HT1080 (cell line): ENCODE measurements at places on chromosomes 2 and 18. TPM values are rescaled to one million over a fixed set of nuclear protein-coding genes. Genes with fewer than 3 reads are reported as not detected.

Gene GKN2
- not detected in 2 replicates for total RNA-seq

Gene L3MBTL4
- total RNA-seq: 0.43 TPM in 1 of 2 replicates, not detected in the other

Gene CPO
- 0.10 TPM in 1 of 2 replicates, not detected in the other for total RNA-seq

Gene HOXD9
- 0.53 and 1.7 TPM in 2 replicates for total RNA-seq

Gene TUBA3E
- 11.1 and 14.6 TPM in 2 replicates for total RNA-seq

Gene IGFBP5
- total RNA-seq: 0.10 and 0.11 TPM in 2 replicates

Gene HAAO
- total RNA-seq: not detected in 2 replicates

Gene APOB
- total RNA-seq: 0.27 TPM in 1 of 2 replicates, not detected in the other

Gene ITGA4
- total RNA-seq: 28.8 and 30.7 TPM in 2 replicates

Gene KCNG2
- not detected in 2 replicates for total RNA-seq

Gene KLHL30
- total RNA-seq: not detected in 2 replicates

Gene MAT2A
- 82.1 and 140 TPM in 2 replicates for total RNA-seq

Gene RNU2-63P
- total RNA-seq: 78.3 and 129 TPM in 2 replicates

Gene UGP2
- 45.1 and 62.2 TPM in 2 replicates for total RNA-seq

Gene ITGAV
- 38.5 and 48.8 TPM in 2 replicates for total RNA-seq

Gene MERTK
- total RNA-seq: 2.4 and 3.2 TPM in 2 replicates

Gene AGXT
- not detected in 2 replicates for total RNA-seq

Gene TNFAIP6
- total RNA-seq: 0.27 and 0.42 TPM in 2 replicates

Gene CD28
- total RNA-seq: 0.03 TPM in 1 of 2 replicates, not detected in the other

Gene UGT1A8
- total RNA-seq: not detected in 2 replicates

Gene GIGYF2
- 38.6 and 49.2 TPM in 2 replicates for total RNA-seq

Gene EVX2
- total RNA-seq: not detected in 2 replicates

Gene DLX2
- total RNA-seq: 0.53 and 1.1 TPM in 2 replicates

Gene CCL20
- total RNA-seq: 0.23 and 0.92 TPM in 2 replicates

Gene INO80B
- 19.0 and 19.6 TPM in 2 replicates for total RNA-seq

Gene TFCP2L1
- 0.10 and 0.33 TPM in 2 replicates for total RNA-seq

Gene PAX3
- not detected in 2 replicates for total RNA-seq

Gene G6PC2
- total RNA-seq: not detected in 2 replicates

Gene AFF3
- 6.8 and 9.3 TPM in 2 replicates for total RNA-seq

Gene UGT1A10
- total RNA-seq: not detected in 2 replicates

Gene RFTN2
- not detected in 2 replicates for total RNA-seq

Gene GALNT5
- total RNA-seq: not detected in 2 replicates

Gene PID1
- 4.4 and 4.6 TPM in 2 replicates for total RNA-seq

Gene ERBB4
- total RNA-seq: 0.02 TPM in 1 of 2 replicates, not detected in the other

Gene DHRS9
- 0.20 and 0.21 TPM in 2 replicates for total RNA-seq

Gene C2orf15
- 0.23 TPM in 2 replicates for total RNA-seq

Gene HMSD
- not detected in 2 replicates for total RNA-seq

Gene AQP12B
- not detected in 2 replicates for total RNA-seq

Gene IL36B
- total RNA-seq: not detected in 2 replicates

Gene TUBA4B
- 0.14 TPM in 1 of 2 replicates, not detected in the other for total RNA-seq

Gene MYCN
- total RNA-seq: not detected in 2 replicates

Gene LYG1
- total RNA-seq: 0.17 TPM in 1 of 2 replicates, not detected in the other

Gene ITPRIPL1
- total RNA-seq: 0.23 and 0.73 TPM in 2 replicates

Gene LRRTM4
- total RNA-seq: 0.03 TPM in 1 of 2 replicates, not detected in the other

Gene SERPINB4
- not detected in 2 replicates for total RNA-seq

Gene SCN7A
- total RNA-seq: not detected in 2 replicates

Gene ACMSD
- not detected in 2 replicates for total RNA-seq

Gene AQP12A
- total RNA-seq: not detected in 2 replicates

Gene CIDEA
- not detected in 2 replicates for total RNA-seq

Gene OSBPL6
- total RNA-seq: 8.7 and 18.3 TPM in 2 replicates

Gene SH3BP4
- 17.3 and 20.2 TPM in 2 replicates for total RNA-seq

Gene ZBTB7C
- 0.05 TPM in 1 of 2 replicates, not detected in the other for total RNA-seq

Gene CEP192
- total RNA-seq: 21.6 and 22.9 TPM in 2 replicates

Gene FSHR
- total RNA-seq: not detected in 2 replicates

Gene OTOS
- not detected in 2 replicates for total RNA-seq

Gene KIF5C
- total RNA-seq: 4.7 and 5.4 TPM in 2 replicates

Gene ELOA2
- not detected in 2 replicates for total RNA-seq
